Right atrium auricular region (tissue), 2 donors: ENCODE measurements at places on chromosomes 7 and 10. TPM values are rescaled to one million over a fixed set of nuclear protein-coding genes. Genes with fewer than 3 reads are reported as not detected.
A peak's percentile ranks its signal among the peaks of the same experiment; 100 is the strongest.

GRCh38 chr7:28211006-28211405 lies 30.4 kb upstream of the JAZF1 start:
- no peaks in the 10 kb centered on the region for H3K36me3 ChIP-seq
- H3K27me3 ChIP-seq, result no peaks in the 10 kb centered on the region

The OR2A12 gene
- not detected for total RNA-seq

GRCh38 chr7:1210321-1210978 lies 22.2 kb upstream of the UNCX start:
- DNase-seq, result no peak
- no peaks in the 10 kb centered on the region for H3K36me3 ChIP-seq
- H3K27me3 ChIP-seq, result no peaks in the 10 kb centered on the region
- H3K4me1 ChIP-seq, result peaks cover 12% of the 10 kb centered on the region
- no peak overlapping the region for H3K4me3 ChIP-seq

DNA sequence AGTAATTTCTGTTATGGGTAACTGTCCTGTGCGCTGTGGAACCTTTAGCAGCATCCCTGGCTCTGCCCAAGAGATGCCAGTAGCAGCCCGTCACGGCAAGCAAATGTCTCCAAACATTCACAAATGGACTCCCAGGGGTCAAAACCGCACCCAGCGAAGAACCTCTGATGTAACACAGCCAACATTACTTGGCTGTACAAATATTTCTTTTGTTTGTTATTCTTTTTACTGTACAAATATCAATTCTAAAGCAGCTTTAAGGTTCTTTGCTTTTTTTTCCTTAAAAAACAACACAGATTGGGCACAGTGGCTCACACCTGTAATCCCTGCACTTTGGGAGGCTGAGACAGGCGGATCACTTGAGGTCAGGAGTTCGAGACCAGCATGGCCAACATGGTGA lies 182.5 kb downstream of the KMT2E start:
- no peak for DNase-seq
- no peaks in the 10 kb centered on the region for H3K27me3 ChIP-seq
- H3K27ac ChIP-seq, result no peak overlapping the region
- H3K4me3 ChIP-seq, result no peak overlapping the region

GRCh38 chr10:103921750-103922195 lies 3.8 kb upstream of the STN1 start:
- H3K27me3 ChIP-seq, result no peaks in the 10 kb centered on the region
- H3K36me3 ChIP-seq, result no peaks in the 10 kb centered on the region
- H3K4me1 ChIP-seq, result peaks cover 15% of the 10 kb centered on the region
- DNase-seq, result no peak

DNA sequence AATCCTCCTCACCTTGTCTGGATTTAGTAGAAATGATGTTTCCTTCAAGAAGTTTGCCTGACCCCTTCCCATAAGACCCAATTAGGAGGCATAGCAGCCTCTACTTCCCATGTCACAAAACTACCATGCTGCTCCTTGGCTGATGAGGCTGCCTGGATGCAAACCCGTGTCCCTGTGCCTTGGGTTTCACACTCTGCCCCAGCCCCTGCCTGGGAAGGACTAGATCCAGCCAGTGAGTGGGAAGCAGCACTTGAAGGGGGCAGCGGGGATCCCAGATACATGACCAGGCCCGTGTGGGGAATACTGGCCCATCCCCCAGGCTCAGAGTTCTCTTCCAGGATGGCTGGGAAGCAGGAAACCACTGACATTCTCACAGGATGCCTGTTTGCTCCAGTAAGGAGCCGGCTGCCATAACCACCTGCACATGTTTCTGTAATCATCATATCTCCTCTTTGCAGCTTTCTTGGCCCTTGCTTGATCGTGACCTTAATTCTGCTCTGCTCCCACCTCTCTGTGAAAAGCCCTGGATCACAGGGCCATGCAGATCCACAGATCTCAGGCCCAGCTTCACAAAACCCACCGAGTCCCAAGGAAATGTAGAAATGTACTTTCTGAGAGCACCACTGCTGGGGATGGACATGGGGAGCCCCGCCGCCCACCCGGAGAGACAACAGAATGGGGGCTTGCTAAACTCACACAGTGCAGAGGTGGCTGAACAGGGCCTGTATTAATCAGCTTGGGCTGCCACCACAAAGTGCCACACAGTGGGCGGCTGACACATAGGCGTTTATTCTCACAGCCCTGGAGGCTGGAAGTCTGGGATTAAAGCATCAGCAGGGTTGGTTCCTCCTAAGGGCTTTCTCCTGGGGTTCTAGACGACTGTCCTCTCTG lies 287.8 kb upstream of the IGFBP3 start:
- no peak overlapping the region for H3K27ac ChIP-seq
- H3K4me1 ChIP-seq, result no peaks in the 10 kb centered on the region
- H3K4me3 ChIP-seq, result no peak overlapping the region
- no peaks in the 10 kb centered on the region for H3K36me3 ChIP-seq
- DNase-seq, result no peak

- H3K4me3 ChIP-seq, result no peak overlapping the region
- DNase-seq, result no peak
- no peaks in the 10 kb centered on the region for H3K27me3 ChIP-seq
- peaks cover 19% of the 10 kb centered on the region for H3K36me3 ChIP-seq
Observed at GRCh38 chr7:73436031-73436929, 2.7 kb downstream of the FZD9 start.

- H3K4me3 ChIP-seq, result no peak overlapping the region
- no peaks in the 10 kb centered on the region for H3K27me3 ChIP-seq
- DNase-seq, result no peak
- no peaks in the 10 kb centered on the region for H3K4me1 ChIP-seq
- no peak overlapping the region for H3K27ac ChIP-seq
Observed at GRCh38 chr10:76244061-76244686, 812.8 kb downstream of the LRMDA start.

DNA sequence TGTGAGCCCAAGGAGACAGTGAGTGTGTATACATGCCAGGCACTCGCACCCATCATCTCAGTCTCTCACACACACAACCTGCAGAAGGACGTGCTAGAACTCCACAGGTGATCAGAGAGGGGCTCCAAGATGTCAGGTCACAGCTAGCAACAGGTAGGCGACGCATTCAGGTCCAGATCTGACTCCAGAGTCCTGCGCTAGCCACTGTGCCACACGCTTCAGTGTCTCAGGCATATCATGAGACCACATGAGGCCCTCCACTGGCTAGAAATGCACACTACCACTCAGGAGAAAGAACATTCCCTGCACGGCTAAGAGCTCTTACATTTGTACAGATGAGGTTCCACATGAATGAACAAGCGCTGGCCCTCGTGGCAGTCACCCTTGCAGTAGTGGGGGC lies 11.5 kb downstream of the AKR1B1 start:
- no peak overlapping the region for H3K4me3 ChIP-seq
- H3K36me3 ChIP-seq, result peaks cover 91% of the 10 kb centered on the region
- H3K27me3 ChIP-seq, result no peaks in the 10 kb centered on the region
- peak; percentile 42 for DNase-seq
- peak overlapping the region; percentile 24 for H3K27ac ChIP-seq

GRCh38 chr10:110429301-110429700 lies 68.4 kb upstream of the DUSP5 start:
- no peak for DNase-seq
- H3K27ac ChIP-seq, result no peak overlapping the region
- H3K4me3 ChIP-seq, result no peak overlapping the region
- no peaks in the 10 kb centered on the region for H3K27me3 ChIP-seq
- no peaks in the 10 kb centered on the region for H3K4me1 ChIP-seq

- H3K4me3 ChIP-seq, result no peak overlapping the region
- no peaks in the 10 kb centered on the region for H3K36me3 ChIP-seq
- DNase-seq, result peak; percentile 50
- no peaks in the 10 kb centered on the region for H3K27me3 ChIP-seq
Observed at GRCh38 chr10:3945026-3945425, 160.0 kb upstream of the KLF6 start.

GRCh38 chr10:75019370-75019769 lies 92.1 kb upstream of the SAMD8 start:
- DNase-seq, result no peak
- H3K27me3 ChIP-seq, result no peaks in the 10 kb centered on the region
- no peak overlapping the region for H3K4me3 ChIP-seq
- peaks cover 20% of the 10 kb centered on the region for H3K36me3 ChIP-seq

- H3K4me1 ChIP-seq, result no peaks in the 10 kb centered on the region
- H3K27ac ChIP-seq, result no peak overlapping the region
- no peak for DNase-seq
- no peak overlapping the region for H3K4me3 ChIP-seq
Observed at GRCh38 chr10:123990889-123991288, 99.3 kb upstream of the CPXM2 start.

DNA sequence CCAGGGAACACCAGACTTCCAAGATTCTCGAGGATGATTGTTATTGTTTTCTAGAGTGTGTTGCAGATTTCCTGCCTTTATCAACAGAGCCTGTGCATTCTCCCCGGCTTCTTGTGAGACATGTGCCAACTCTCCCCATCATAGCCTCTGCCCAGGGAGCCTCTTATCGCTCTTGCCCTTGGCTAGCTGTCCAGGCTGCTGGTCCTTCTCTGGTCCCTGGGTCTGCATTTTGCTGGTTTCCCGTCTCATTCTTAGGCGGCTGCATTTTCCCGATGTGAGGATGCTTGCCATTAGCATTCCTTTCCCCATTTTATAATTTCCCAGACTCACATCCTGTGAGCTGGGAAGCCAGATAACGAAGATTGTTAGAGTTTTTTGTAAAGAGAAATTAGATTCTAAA lies 15.2 kb downstream of the SLC13A4 start:
- H3K4me3 ChIP-seq, result no peak overlapping the region
- no peaks in the 10 kb centered on the region for H3K27me3 ChIP-seq
- H3K27ac ChIP-seq, result no peak overlapping the region
- no peaks in the 10 kb centered on the region for H3K36me3 ChIP-seq
- H3K4me1 ChIP-seq, result no peaks in the 10 kb centered on the region

DNA sequence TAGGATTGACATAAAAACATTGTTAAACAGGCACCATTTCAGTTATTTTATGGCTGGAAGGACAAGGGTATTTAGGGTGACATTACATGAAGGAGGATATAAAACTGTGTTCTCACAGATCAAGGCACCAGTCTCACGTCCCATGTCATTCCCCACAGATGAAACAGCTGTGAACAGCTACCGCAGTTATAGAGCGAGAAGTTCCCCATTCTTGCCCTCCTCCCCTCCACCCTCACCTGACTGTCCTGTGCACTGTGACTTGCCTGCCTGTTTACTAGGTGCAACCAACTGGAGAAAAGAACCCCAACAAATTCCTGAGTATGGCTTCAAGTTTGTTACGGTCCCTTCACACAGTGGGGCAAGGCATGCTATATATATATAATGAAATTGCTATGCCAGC lies 141.6 kb downstream of the SND1 start:
- H3K27me3 ChIP-seq, result no peaks in the 10 kb centered on the region
- no peaks in the 10 kb centered on the region for H3K36me3 ChIP-seq
- no peak overlapping the region for H3K4me3 ChIP-seq

GRCh38 chr10:102167861-102168260 lies 15.7 kb downstream of the NOLC1 start:
- no peaks in the 10 kb centered on the region for H3K4me1 ChIP-seq
- H3K36me3 ChIP-seq, result peaks cover 14% of the 10 kb centered on the region
- H3K4me3 ChIP-seq, result no peak overlapping the region
- H3K27me3 ChIP-seq, result no peaks in the 10 kb centered on the region
- no peak overlapping the region for H3K27ac ChIP-seq
- no peak for DNase-seq

GRCh38 chr10:89952325-89952724 lies 250.9 kb downstream of the KIF20B start:
- H3K4me3 ChIP-seq, result no peak overlapping the region
- DNase-seq, result no peak
- no peaks in the 10 kb centered on the region for H3K4me1 ChIP-seq
- H3K27ac ChIP-seq, result no peak overlapping the region

DNA sequence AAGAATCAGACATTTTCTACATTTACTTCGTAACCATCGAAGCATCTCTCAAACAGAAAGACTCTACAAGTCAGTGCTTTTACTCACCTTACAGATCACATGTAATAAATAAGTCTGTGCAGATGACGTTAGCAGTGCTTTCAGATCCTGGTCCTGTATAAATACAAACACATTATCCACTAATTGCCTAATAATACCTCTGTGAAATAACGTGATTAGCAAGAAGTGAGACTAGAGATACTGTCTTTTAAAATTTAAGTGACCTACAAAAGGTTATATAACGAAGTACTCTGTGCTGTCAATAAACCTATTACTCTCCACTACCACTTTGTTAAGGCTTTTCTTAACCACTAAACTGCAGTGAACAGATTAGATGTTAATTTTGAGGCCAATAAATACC lies 246.9 kb downstream of the NSUN6 start:
- no peaks in the 10 kb centered on the region for H3K36me3 ChIP-seq
- H3K27ac ChIP-seq, result no peak overlapping the region
- no peaks in the 10 kb centered on the region for H3K4me1 ChIP-seq
- H3K4me3 ChIP-seq, result no peak overlapping the region

GRCh38 chr10:11175823-11176243 lies 158.2 kb downstream of the CELF2 start:
- H3K27ac ChIP-seq, result peak overlapping the region; percentile 38
- H3K27me3 ChIP-seq, result no peaks in the 10 kb centered on the region
- no peak for DNase-seq
- H3K36me3 ChIP-seq, result no peaks in the 10 kb centered on the region
- H3K4me3 ChIP-seq, result no peak overlapping the region
- peaks cover 69% of the 10 kb centered on the region for H3K4me1 ChIP-seq

- no peaks in the 10 kb centered on the region for H3K36me3 ChIP-seq
- no peak for DNase-seq
- no peak overlapping the region for H3K4me3 ChIP-seq
- H3K27ac ChIP-seq, result no peak overlapping the region
- H3K4me1 ChIP-seq, result no peaks in the 10 kb centered on the region
- no peaks in the 10 kb centered on the region for H3K27me3 ChIP-seq
Observed at GRCh38 chr10:4195213-4195612, 410.2 kb upstream of the KLF6 start.

GRCh38 chr10:113872139-113873030 lies 17.9 kb downstream of the NHLRC2 start:
- H3K36me3 ChIP-seq, result peaks cover 10% of the 10 kb centered on the region
- no peak for DNase-seq

The HOXA7 gene
- total RNA-seq, result not detected

GRCh38 chr10:63718006-63718405 lies 196.8 kb downstream of the REEP3 start:
- H3K4me3 ChIP-seq, result no peak overlapping the region
- H3K36me3 ChIP-seq, result no peaks in the 10 kb centered on the region
- peaks cover 32% of the 10 kb centered on the region for H3K4me1 ChIP-seq
- no peaks in the 10 kb centered on the region for H3K27me3 ChIP-seq

DNA sequence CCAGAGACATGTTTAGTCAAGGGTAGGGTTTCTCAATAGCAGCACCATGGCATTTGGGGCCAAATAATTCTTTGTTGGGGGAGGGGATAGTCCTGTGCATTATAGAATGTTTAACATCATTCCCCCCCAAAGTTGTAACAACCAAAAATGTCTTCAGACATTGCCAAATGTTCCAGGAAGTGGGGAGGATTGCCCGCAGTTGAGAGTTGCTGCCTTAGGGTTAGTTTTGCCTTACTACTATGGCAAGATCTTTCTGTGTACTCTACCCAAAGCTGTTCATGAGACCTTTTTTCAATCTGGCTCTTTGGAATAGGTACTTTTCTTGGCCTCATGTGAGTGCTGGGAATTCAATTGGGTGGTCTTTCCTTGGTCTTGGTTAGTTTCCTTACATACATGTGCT lies 34.1 kb downstream of the SAMD8 start:
- H3K27me3 ChIP-seq, result no peaks in the 10 kb centered on the region
- DNase-seq, result no peak
- no peak overlapping the region for H3K27ac ChIP-seq
- no peak overlapping the region for H3K4me3 ChIP-seq
- H3K36me3 ChIP-seq, result no peaks in the 10 kb centered on the region

- H3K4me3 ChIP-seq, result no peak overlapping the region
- no peak for DNase-seq
- H3K27ac ChIP-seq, result no peak overlapping the region
- H3K27me3 ChIP-seq, result no peaks in the 10 kb centered on the region
Observed at GRCh38 chr7:134278502-134279153, 38.1 kb downstream of the SLC35B4 start.
